Skeletal muscle tissue (tissue), 5 donors: ENCODE measurements at places on chromosomes 5 and 9. TPM values are rescaled to one million over a fixed set of nuclear protein-coding genes. Genes with fewer than 3 reads are reported as not detected.

The PCDHGA9 gene
- 4.7 TPM for total RNA-seq

The KCTD16 gene
- under 0.01 TPM for total RNA-seq

The SUSD3 gene
- total RNA-seq = 2.6 TPM

The EIF4E1B gene
- total RNA-seq = not detected

The AJM1 gene
- total RNA-seq = 0.52 TPM
